ENCODE measurements at places on chromosomes 13 and 19.

DNA sequence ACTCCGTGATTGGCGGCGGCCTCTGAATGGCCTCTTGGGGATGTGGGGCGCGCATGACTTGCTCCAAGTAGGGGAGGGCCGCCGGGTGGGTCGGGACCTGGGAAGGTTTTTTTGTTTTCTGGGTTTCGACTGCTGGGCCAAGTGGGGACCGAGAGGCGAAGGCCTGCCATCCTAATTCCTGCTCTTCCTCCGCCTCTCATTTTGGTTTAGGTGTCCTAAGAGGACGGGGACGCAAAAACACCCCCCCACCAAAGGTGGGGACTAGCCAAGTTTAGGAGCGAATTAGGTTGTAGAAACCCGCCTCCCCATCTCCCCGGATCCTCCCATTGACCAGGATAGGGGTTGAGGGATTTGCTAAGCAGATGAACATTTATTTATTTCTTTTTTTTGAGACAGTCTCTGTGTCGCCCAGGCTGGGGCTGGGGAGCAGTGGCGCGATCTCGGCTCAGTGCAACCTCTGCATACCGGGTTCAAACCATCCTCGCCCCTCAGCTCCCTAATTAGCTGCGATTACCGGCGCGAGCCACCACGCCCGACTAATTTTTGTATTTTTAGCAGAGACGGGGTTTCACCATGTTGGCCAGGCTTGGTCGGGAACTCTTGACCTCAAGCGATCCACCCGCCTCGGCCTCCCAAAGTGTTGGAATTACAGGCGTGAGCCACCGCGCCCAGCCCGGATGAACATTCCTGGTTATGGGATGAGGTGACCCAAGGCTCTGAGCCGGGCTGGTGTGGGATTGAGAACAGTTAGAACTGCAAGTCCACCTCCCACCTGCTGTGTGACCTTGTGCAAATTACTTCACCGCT lies 838 bp downstream of the PPP2R1A start:
- DNase-seq, result no peak

- no peak for DNase-seq
These were observed 137.1 kb upstream of the ATXN8OS start for GRCh38 chr13:69970520-69970919.

DNA sequence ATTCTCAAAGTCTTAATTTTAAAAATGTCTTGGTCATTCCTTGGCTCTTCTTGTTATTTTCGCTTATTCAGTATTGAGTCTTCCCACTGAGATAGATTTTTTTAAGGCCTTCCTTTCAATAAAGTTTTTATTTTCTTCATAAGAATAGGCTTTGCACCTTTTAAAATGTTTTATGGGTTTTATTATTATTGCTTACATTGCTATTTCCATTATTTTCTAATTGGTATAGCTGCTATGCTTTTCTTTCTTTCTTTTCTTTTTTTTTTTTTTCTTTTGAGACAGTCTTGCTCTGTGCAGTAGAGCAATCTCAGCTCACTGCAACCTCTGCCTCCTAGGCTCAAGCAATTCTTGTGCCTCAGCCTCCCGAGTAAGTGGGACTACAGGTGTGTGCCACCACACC lies 195.7 kb downstream of the PDS5B start:
- no peak for DNase-seq

GRCh38 chr19:2323707-2324106 lies 4.7 kb downstream of the LSM7 start:
- no peak for DNase-seq

DNA sequence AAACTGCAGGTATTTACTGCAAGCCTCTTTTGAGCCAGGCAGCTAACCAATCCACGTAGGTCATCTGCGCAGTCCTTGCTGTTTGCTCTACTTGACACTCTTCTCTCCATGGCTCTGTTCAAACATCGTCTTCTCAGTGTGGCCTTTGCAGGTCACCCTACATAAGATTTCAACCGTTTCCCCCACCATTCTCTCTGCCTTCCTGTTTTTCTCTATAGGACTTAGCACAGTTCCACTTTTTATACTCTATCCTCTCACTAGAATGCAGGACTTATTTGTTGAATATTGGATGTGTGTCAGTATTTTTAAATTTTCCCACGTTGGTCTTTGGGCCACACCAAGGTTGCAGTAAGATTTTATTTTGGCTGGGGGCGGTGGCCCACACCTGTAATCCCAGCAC lies 1.7 kb upstream of the FBXW9 start:
- DNase-seq, result no peak

DNA sequence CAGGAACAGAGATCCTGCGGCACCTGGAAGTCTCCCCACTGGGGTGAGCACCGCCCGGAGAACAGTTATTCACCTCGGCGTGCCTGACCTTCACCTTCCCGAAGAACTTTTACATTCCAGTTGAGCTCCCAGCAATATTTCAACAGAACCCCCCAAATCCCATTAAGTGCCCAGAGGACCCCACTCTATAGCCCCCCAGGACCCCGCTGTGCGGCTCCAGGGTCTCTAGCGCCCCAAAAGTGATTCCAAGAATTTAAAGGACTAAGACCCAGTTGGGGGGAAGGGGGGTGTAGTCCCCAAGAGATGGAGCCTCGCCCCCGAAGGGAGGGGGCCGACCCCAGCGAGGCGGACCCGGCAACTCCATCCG lies 480 bp downstream of the GPR108 start:
- DNase-seq, result no peak

DNA sequence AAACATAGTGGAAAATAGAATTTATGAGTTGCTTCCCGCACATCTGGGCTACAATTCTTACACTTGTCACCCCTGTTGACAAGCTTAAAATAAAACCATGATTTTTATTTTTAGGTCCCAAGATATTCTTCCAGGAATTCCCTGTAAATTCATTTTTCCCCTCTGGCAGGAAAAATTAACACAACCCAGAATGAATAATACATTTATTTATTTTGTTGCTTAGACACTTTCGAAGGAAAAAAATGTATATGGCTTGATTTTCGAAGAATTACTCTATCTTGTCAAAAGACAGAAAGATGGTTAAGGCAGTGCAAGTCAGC lies 74.4 kb downstream of the LHFPL6 start:
- DNase-seq, result no peak

DNA sequence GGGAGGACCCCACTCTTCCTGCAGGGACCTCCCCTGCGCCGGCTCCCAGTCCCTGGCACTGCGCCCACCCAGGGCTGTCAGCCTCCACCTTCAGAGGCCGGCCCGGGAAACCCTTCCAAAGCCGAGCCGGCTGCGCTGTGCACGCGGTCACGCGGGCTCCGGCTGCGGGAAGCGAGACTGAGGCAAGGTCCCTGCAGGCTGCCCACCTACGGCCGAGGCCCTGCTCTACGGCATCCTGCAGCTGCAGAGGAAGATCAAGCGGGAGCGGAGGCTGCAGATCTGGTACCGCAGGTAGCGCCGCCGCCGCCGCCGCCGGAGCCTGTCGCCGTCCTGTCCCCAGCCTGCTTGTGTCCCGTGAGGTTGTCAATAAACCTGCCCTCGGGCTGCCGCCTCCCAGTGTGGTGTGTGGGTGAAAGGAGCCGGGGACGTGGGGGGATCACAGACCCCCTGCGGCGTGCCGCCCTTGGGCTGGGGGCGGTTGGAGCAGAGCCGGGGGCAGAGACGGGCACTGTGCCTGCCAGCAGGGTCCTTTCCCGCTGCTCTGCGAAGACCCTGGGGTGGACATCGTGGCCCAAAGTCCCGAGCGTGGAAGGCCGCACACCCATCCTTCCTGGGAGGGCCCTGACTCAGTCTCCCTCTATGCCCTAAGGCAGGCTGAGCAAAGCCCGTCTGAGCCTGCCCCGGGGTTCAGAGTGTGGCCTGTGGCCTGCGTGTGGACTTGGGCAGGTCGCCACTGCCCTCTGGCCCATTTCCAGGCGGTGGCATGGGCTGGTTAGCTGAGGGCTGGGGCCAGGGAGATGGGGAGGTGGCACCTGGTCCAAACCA lies 5.9 kb downstream of the GAMT start:
- no peak for DNase-seq

- no peak for DNase-seq
These were observed 14.9 kb upstream of the HNRNPM start for GRCh38 chr19:8429826-8430225.

- no peak for DNase-seq
These were observed 5.3 kb upstream of the CCNP start for GRCh38 chr19:40231544-40232424.

DNA sequence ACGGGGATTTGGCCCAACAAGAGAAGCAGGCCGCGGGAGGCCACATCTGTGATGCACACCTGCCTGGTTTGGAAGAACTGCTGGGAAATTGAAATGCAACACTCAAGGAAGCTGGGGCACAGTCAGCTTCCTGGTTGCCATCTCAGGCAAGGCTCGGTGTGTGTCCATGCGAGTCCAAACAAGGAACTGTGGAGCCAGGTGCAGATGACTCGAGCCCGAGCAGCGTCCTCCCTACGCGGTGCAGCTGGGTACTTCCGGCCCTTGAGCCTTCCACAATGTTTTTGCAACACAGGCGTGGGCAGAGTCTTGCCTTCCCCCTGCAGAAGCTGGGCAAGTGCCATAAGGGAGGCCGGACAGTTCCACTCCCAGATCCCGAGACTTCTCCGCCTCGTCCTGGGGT lies 94.6 kb downstream of the CRYL1 start:
- no peak for DNase-seq

DNA sequence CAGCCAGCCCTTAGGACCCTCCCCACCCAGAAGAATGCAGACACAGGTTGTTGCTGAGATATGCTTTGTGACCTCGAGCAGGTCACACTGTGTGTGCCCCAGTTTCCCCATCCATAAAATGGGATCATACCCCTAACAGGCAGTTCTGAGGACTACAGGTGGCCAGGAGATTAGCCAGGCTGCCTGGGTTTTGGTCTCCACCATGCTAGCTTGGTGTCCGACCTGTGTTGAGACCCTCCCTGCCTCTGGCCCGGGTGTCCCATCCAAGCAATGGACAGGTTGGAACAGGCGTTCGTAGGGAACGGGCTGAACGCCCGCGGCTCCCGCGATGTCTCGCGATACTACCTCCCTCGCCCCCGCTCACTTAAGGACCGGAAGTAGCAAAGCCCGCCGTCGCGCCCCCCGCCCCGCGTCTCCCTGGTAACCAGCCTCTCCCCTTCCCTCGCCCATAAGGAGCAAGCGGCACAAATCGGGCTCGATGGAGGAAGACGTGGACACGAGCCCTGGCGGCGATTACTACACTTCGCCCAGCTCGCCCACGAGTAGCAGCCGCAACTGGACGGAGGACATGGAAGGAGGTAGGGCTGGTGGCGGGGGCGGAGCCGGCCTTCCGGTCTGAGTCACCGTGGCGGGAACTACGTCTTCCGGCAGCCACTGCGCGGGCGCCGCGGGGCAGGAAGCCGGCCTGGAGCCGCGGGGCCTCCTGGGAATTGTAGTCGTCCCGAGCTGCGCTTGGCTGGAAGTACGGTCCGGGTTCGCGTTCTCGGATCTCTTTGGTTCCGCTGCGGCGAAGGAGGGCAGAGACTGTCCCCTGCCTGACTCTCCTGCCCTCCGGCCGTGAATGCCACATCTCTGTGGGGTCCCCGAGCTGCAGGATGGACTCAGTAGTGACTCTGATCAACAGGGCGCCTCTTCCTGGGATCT lies 45.4 kb downstream of the SMIM24 start:
- peak; percentile 97 for DNase-seq

- no peak for DNase-seq
These were observed 97.9 kb downstream of the DGKH start for GRCh38 chr13:42146359-42146758.

DNA sequence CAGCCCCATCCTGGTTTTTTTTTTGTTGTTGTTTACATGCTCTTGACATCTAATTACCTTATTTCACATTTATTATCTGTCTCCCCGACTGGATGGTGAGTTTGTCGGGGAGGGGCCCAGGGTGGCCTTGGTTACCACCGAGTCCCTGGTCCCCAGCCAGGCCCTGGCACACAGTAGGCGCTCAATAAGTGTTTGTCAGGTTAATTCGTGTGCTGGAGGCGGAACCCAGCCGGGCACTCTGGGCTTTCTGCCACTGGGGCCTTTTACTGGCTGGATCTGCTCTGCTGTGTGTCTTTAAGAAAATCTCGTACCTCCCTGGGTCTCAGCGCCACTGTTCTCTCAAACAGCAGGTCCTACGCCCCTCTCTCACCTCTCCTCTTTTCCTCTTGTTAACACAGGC lies 4.6 kb downstream of the NRTN start:
- no peak for DNase-seq

DNA sequence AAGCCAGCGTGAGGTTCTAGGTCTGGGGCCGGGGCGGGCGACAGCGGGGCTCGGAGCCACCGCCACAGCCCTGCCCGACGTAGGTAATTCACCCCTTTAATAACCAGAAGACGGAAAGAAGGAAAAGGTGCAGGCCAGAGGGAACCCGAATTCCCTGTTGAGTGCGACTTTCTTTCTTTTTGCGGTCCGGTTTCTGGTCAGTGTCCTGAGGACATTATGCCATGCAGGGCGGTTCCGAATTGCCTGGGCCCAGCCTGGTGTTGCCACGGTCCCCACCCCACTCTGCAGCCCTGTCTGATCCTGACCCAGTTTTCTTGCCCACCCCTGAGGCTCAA lies 18.4 kb upstream of the TFDP1 start:
- DNase-seq, result no peak

DNA sequence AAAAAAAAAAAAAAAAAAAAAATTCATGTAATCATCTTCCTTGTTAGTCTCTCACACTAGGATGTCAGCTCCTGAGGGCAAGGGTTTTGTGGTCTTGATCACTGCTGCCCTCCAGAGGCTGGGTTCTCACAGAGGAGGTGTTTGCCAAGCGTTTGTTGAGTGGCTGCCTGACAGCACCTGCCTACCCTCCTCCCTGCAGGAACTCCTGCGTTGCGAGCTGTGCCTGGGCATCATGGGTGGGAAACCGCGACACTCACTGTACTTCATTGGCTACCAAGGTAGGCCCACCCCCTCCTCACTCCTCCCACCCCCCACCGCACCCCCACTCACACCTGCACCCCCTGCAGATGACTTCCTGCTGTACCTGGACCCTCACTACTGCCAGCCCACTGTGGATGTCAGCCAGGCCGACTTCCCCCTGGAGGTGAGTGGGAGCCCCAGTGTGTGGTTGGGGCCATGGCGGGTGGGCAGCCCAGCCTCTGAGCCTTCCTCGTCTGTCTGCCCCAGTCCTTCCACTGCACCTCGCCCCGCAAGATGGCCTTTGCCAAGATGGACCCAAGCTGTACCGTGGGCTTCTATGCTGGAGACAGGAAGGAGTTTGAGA lies 8.1 kb downstream of the ATG4D start:
- DNase-seq, result peak; percentile 37

GRCh38 chr13:75929076-75929475 lies 292.9 kb downstream of the LMO7 start:
- DNase-seq, result no peak

Data from activated naive CD4-positive, alpha-beta T cell treated with Interleukin-2 at 50 U/mL for 16 hours (primary cell).